ENCODE measurements at places on chromosomes 3 and 15.

GRCh38 chr15:79433276-79433990, 1.3 kb downstream of the MINAR1 start:
- no peak for DNase-seq

GRCh38 chr3:16868513-16868912, 16.2 kb upstream of the PLCL2 start:
- DNase-seq, result no peak

DNA sequence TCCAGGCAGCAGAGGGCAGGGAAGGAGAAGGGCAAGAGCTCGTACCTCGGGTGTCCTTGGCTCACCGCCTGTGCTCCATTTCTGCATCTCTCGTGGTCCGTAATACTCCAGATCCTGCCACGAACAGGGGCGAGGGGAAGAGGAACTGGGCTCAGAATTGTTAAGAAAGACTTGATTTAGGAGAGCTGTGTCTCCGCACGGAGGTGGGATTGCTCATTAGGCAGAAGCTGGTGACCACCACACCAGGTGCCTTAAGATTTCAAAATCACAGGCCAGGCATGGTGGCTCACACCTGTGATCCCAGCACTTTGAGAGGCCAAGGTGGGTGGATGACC, 37.2 kb upstream of the BDH1 start:
- no peak for DNase-seq

- DNase-seq, result no peak
Observed at GRCh38 chr15:41559239-41559782, 299 bp downstream of the TYRO3 start.

- DNase-seq, result no peak
Observed at GRCh38 chr15:52714968-52715367, 35.8 kb upstream of the ATOSA start.

GRCh38 chr3:172749230-172749965, 1.1 kb upstream of the ECT2 start:
- peak; percentile 48 for DNase-seq

GRCh38 chr3:53354945-53355498, 7.7 kb upstream of the DCP1A start:
- no peak for DNase-seq

GRCh38 chr3:135629701-135630408, 335.7 kb upstream of the PPP2R3A start:
- no peak for DNase-seq

- DNase-seq, result peak; percentile 61
Observed at GRCh38 chr15:50051811-50052419, 67.1 kb downstream of the ATP8B4 start.

DNA sequence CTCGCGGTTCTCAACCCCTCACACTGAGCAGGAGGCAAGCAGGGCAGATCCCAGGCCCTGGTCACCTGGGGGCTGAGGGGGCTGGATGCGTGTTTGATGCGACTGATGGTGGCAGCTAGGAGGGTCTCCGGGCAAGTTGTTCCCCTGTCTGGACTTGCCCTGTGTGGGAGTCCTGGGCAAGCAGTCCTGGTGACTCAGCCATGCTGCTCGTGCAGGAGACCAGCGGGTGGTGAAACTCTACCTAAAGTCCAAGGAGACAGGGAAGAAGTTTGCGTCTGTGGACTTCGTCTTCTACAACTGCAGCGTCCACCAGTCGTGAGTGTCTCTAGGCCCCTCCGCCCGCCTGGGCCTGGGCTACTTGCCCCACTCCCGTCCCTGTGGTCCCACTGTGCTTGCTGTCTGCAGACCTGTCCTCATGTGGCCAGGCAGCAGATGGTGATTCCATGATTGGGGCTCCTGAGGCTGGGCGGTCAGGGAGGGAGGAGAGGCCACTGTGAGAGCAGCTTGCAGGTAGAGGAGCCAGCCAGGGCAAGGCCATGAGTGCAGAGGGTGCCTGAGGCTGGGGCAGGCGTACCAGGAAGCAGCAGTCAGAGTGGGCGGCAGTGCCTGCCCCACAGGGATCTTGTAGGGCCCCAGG, 23.1 kb downstream of the PLXNA1 start:
- no peak for DNase-seq

DNA sequence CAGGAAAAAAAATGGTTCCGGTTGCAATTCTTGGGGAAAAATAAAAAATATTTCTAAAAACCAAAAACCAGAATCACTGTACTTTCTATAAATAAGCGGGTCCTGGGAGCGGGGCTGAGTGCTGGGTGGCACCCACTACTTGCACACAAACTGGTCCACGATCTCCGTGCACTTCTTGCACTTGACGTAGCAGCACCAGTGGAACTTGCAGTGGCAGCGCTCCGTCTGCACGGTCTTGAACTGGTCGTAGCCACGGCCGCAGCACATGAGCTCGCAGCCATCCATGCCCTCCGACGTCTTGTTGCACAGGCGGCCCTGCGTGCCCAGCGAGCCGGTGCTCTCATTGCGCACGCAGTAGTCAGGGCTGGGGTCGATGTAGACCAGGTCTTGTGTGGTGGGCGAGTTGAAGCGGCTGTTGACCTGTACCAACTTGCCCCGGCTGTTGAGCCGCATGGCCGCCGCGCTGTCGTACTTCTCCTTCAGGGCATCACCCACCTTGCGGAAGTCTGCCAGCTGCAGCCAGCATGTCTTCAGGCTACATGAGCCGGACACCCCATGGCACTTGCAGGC, 17.1 kb downstream of the WNT5A start:
- DNase-seq, result no peak

- no peak for DNase-seq
Observed at GRCh38 chr3:126432361-126433104, 37.8 kb downstream of the CFAP100 start.

- no peak for DNase-seq
Observed at GRCh38 chr3:72847282-72847681, 963 bp downstream of the SHQ1 start.

DNA sequence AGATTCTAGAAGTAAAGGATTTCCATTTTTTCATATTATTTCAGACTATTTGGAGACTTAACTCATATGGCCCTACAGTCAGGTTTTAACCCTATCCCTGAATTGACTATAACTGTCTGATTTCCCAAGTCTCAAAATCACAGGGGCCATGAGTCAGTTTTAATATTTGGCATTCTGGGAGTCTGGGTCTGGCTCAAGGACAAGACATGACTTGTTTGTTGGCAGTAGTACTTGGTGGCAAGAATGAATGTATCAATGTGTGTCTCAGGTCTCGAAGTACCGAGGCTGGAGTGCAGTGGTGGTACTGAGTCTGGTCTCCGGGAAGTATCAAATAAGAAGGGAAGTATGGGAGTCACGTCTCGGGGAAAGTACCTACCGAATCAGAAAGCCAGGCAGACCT, 10.8 kb downstream of the UMPS start:
- no peak for DNase-seq

DNA sequence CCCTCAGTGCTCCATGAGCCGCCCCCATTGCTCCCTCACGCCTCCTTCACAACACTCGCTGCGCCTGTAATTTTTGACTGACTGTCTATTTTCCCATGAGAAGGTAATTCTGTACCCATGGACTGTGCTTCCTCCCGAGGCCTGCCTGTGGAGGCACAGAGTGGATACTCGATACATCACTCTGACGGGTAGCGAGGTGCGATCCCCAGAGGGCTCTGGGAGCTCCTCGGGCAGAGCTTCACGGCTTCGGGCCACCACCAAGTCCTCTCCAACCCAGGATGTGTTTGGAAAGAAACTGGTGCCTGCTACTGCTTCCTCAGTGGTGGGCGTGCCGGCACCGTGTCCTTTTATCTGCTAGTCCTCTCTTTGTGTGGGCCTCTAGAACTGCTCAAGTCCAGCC, 108.6 kb upstream of the DLG1 start:
- DNase-seq, result no peak

DNA sequence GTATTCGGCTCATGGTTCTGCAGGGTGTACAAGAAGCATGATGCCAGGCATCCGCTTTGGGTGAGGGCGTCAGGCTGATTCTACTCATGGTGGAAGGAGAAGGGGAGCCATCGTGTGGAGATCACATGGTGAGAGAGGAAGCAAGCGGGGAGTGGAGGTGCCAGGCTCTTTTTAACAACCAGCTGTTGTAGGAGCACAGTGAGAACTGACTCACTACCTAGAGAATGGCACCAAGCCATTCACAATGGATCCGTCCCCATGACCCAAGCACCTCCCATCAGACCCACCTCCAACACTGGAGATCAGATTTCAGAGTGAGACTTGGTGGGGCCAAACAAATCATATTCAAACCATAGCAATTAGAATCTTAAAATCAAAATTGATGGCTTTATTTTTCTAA, 259.8 kb upstream of the CTDSPL start:
- no peak for DNase-seq

- no peak for DNase-seq
Observed at GRCh38 chr3:177571944-177572315, 374.6 kb upstream of the TBL1XR1 start.

GRCh38 chr3:64247991-64248646, 22.9 kb upstream of the PRICKLE2 start:
- DNase-seq, result no peak

GRCh38 chr3:46380471-46381221, 9.9 kb downstream of the CCR5 start:
- no peak for DNase-seq

DNA sequence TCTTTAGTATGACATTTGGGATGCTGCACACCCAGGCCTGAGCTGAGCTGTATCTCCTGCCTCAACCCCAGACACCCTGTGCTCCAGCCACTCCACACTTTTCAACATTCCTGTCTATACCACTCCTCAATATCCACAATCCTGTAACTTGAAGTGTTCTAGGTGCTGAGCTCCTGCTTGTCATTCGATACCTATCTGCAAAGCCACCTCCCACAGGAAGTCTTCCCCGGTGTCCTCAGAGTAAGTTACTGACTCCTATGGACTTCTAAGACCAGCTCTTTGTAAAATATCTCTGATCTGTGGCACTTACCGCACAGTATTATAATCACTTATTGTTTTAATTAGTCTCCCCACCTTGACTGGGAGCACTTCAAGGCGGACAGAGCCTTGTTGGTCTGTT, 1.2 kb upstream of the CAV3 start:
- DNase-seq, result no peak

DNA sequence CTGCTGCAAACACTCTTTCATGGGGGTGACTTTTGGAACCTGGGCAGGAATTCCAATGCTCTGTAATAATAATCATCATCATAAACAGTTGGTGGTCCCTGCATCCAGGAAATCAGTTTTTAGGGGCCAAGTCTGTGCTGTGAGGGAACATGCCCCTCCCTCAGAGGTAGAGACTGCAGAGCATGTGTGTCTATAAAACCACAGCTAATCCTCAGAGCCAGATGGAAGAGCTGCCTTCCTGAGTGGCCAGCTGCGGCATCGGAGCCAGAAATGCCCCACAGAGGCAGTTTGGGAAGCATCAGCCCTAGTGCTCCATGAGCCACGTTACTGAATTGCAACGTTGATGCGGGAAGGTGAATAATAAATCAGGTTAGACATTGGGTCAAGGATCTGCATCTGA, 12.9 kb upstream of the TPM1 start:
- no peak for DNase-seq

GRCh38 chr3:58792921-58793451, 126.4 kb upstream of the FAM3D start:
- DNase-seq, result no peak

DNA sequence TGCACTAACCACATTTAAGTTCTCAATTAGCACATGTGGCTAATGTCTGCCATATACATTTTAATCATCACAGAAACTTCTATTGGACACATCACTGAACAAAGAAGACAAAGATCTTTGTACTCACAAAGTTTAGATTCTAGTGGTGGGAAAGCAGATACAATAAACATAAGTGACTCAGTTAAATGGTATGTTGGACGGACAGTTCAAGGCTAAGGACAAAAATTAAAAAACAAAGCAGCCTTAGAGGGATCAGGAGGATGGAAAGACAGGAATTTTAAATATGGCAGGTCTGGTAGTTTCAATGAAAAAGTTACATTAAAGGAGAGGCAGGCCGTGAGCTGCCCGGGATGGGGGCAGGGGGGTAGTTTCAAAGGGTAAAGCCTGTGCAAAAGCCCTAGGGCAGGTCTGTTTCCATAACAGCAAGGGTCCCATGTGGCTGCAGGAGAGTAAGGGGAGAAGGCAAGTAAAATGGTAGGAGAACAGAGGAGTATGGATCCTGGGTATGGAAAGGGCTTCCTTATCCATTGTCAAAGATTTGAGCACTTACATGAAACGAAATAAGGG, 220.7 kb downstream of the FHIT start:
- DNase-seq, result no peak

DNA sequence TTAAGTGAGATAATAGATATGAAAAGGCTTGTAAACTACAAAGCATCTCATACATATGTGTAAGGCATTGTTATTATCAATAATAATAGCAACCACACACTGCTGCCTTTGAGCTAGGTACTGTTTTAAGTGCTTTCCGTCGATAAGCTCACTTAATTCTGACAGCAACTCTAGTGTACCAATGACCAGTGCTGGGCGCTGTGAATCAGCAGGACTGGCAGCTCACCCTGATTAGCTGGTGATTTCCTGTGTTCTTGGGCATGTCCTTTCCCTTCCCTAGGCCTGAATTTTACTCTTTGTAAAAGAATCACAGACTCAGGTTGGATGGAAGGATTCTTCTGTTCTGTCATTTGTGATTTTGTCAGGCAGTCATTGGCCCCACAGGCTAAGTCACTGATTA, 215.6 kb downstream of the LPP start:
- DNase-seq, result no peak

GRCh38 chr3:102525624-102526023, 90.8 kb downstream of the ZPLD1 start:
- no peak for DNase-seq

DNA sequence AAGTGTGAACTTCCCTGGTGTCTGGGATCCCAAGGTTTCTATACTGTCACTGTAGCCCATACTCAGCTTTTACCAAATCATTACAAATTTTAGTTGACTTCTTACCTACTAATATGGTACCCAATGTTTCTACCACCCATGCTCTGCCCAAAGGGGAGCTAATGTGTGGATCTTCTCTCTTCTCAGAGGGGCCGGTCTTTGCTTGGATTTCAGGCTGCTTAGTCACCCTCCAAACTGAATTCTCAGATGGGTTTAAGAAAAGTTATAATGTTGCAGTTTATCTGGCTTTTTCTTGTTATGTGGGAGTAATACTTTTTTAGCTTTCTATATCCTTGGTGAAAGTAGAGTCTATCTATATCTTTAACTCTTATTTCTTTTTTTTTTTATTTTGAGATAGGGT, 67.1 kb upstream of the AKAP13 start:
- DNase-seq, result no peak

- DNase-seq, result no peak
Observed at GRCh38 chr15:75925440-75925839, 21.8 kb downstream of the FBXO22 start.

GRCh38 chr3:149386299-149386606, 8.8 kb upstream of the TM4SF1 start:
- no peak for DNase-seq

DNA sequence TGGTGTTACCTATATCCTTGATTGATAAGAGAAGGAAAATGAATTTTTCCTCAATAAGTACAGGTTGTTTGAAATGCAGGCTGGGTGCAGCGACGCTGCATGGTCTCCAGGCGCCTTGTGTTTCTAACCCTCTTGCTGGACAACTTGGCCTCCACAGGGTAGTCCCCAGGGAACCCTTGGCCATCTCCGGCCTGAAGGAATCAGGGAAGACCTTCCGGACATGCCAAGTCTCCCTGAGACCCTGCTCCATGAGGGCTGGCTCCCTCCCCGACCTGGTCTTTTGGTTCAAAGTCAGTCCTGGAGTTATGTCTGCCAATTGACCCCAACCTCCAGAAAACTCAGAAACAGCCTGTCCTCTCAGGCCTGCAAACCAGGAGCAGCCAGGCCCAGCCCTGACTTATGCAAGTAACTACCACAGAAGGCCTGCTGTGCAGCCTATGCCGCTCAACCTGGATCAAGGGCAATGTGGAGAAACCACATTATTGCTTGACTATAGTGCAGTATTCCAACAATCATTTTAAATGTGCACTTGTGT, 98.3 kb downstream of the LIPC start:
- no peak for DNase-seq

GRCh38 chr15:80945605-80946004, 44.0 kb downstream of the MESD start:
- no peak for DNase-seq

All from colonic mucosa (tissue), 4 donors.